Thoracic aorta (tissue), 2 donors: ENCODE measurements at places on chromosomes 13 and 19.

DNA sequence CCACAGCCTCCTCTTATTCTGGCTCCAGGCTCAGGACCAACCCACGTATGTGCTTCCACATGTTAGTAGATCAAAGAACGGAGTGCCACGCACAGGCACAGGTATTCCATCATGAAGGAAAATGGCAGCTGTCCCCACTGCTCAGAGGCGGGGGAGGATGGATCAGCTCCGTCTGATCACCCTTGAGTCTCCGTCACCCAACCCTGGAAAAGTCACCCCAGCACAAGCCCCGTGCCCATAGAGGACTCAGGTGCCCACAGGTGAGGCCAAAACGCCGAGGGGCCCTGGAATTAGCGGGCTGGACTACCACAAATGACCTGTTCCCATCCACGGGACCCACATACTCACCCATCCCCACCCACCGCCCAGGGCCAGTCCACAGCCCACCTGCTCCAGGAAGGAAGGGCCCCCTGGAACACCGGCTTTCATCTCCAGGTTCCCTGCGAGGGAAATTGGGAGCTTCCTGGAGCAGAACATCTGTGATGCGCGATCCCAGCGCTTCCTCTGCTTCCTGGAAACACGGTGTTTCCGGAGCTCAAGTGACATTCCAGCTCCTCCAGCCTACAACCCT is 120.5 kb upstream of the SPACA7 start:
- no peak for DNase-seq
- H3K36me3 ChIP-seq: no peaks in the 10 kb centered on the region
- H3K4me1 ChIP-seq: no peaks in the 10 kb centered on the region

DNA sequence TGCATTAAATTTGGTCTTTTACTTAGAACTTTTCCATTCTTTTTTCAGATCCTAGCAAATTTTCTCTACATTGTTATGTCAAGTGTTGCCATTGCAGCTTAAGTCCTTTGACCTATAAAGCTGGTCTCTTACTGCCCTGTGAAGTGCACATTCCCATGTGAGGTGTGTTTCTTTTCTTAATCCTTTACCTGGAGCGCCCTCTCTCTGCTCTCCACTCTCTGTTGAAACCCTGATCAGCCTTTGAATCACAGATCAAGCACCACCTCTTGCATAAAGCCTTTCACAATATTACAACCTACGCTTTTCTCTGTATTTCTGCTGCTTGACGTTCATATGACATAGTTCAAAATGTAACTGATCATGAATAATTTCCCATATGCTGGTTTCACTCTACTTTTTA is 84.8 kb downstream of the PCDH17 start:
- H3K4me1 ChIP-seq: no peaks in the 10 kb centered on the region
- no peaks in the 10 kb centered on the region for H3K27me3 ChIP-seq
- H3K27ac ChIP-seq: no peak overlapping the region

GRCh38 chr13:67230404-67231288 is 510 bp upstream of the PCDH9 start:
- no peaks in the 10 kb centered on the region for H3K27me3 ChIP-seq
- DNase-seq: peak; percentile 88
- H3K4me3 ChIP-seq: peak overlapping the region; percentile 92
- H3K4me1 ChIP-seq: peaks cover 30% of the 10 kb centered on the region

DNA sequence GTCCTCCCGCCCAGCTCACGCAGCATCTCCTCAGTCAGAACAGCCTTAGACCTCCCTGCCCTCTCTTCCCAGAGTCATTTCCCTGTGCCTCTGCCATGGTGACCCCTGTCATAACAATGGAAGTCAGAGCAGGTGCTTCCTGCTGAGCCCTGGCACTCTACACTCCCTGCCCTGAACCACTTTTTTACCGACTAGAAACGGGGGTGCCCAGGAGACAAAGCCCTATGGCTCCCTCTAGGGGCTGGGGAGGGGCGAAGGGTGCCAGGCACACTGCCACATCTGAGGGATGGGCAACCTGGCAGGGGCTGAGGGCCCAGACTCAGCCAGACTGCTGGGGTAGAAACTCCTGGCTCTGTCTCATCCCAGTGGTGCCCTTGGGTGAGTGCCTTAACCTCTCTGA is 16.4 kb downstream of the ZNF574 start:
- no peak for DNase-seq
- H3K36me3 ChIP-seq: no peaks in the 10 kb centered on the region
- no peak overlapping the region for H3K4me3 ChIP-seq
- no peaks in the 10 kb centered on the region for H3K27me3 ChIP-seq
- no peak overlapping the region for H3K27ac ChIP-seq
- peaks cover 17% of the 10 kb centered on the region for H3K4me1 ChIP-seq

GRCh38 chr19:8306235-8307054 is 1.7 kb downstream of the CD320 start:
- no peak overlapping the region for H3K27ac ChIP-seq
- H3K36me3 ChIP-seq: peaks cover 11% of the 10 kb centered on the region
- H3K4me3 ChIP-seq: no peak overlapping the region
- peaks cover 27% of the 10 kb centered on the region for H3K4me1 ChIP-seq
- no peak for DNase-seq
- no peaks in the 10 kb centered on the region for H3K27me3 ChIP-seq

DNA sequence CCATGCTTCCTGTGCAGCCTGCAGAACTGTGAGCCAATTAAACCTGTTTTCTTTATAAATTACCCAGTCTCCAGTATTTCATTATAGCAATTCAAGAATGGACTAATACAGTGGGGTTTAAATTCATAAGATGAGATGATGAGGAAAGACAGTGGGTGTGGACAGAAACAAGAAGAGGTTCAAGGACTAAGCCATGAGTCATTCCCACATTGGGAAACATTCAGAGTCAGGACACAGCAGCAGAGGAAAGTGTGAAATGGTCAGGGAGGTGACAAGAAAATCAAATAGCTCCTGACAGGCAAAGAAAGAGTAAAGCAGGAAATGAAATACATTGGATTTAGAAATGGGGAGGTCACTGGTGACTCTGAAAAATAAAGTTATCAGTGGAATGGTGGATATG is 9.1 kb downstream of the ZNF841 start:
- peaks cover 62% of the 10 kb centered on the region for H3K36me3 ChIP-seq
- H3K4me1 ChIP-seq: peaks cover 2% of the 10 kb centered on the region
- no peaks in the 10 kb centered on the region for H3K27me3 ChIP-seq
- DNase-seq: no peak
- H3K4me3 ChIP-seq: no peak overlapping the region

GRCh38 chr19:40798683-40799557 is at the start of gene EGLN2:
EGLN2 (plus strand) TSS chr19:40799191; CDS start chr19:40800573, 1,382 bp downstream.
- H3K4me3 ChIP-seq: peak within 1 kb of the TSS; percentile 91
- H3K4me1 ChIP-seq: peaks cover 49% of the 10 kb centered on the region
- H3K36me3 ChIP-seq: peaks cover 3% of the 10 kb centered on the region
- H3K27ac ChIP-seq: peak within 1 kb of the TSS; percentile 86
- no peaks in the 10 kb centered on the region for H3K27me3 ChIP-seq
- peak; percentile 100 for DNase-seq

GRCh38 chr19:32876236-32876918 is 6.8 kb upstream of the SLC7A9 start:
- H3K27ac ChIP-seq: no peak overlapping the region
- no peak overlapping the region for H3K4me3 ChIP-seq
- DNase-seq: no peak
- H3K4me1 ChIP-seq: no peaks in the 10 kb centered on the region

- peaks cover 23% of the 10 kb centered on the region for H3K4me1 ChIP-seq
- no peak for DNase-seq
- no peak overlapping the region for H3K4me3 ChIP-seq
- H3K27me3 ChIP-seq: no peaks in the 10 kb centered on the region
- H3K36me3 ChIP-seq: peaks cover 8% of the 10 kb centered on the region
- H3K27ac ChIP-seq: no peak overlapping the region
Measured at GRCh38 chr19:3188627-3189596, 3.2 kb downstream of the NCLN start.

- H3K4me1 ChIP-seq: no peaks in the 10 kb centered on the region
- H3K4me3 ChIP-seq: no peak overlapping the region
- no peak overlapping the region for H3K27ac ChIP-seq
- no peak for DNase-seq
Measured at GRCh38 chr13:31261241-31261640, 61.5 kb downstream of the B3GLCT start.

- H3K27me3 ChIP-seq: no peaks in the 10 kb centered on the region
- no peak for DNase-seq
- H3K27ac ChIP-seq: peak overlapping the region; percentile 80
- H3K36me3 ChIP-seq: no peaks in the 10 kb centered on the region
- peaks cover 34% of the 10 kb centered on the region for H3K4me1 ChIP-seq
Measured at GRCh38 chr13:23320926-23321534, 112.5 kb downstream of the SACS start.

DNA sequence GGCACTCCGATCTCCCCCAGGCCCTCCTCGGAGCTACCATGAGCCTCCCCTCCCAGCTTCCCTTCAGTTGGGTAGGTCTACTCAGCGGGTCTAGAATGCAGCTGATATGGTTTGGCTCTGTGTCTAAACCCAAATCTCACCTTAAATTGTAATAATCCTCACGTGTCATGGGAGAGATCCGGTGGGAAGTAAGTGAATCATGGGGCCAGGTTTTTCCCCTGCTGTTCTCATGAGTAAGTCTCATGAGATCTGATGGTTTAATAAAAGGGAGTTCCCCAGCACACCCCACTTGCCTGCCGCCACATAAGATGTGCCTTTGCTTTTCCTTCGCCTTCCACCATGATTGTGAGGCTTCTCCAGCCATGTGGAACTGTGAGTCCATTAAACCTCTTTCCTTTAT is 14.5 kb upstream of the DOCK9 start:
- H3K36me3 ChIP-seq: no peaks in the 10 kb centered on the region
- H3K27ac ChIP-seq: no peak overlapping the region
- DNase-seq: no peak
- no peaks in the 10 kb centered on the region for H3K27me3 ChIP-seq
- H3K4me1 ChIP-seq: no peaks in the 10 kb centered on the region
- H3K4me3 ChIP-seq: no peak overlapping the region

GRCh38 chr19:42424712-42425131 is 2.5 kb downstream of the LIPE start:
- no peak overlapping the region for H3K27ac ChIP-seq
- H3K27me3 ChIP-seq: no peaks in the 10 kb centered on the region
- no peak for DNase-seq

GRCh38 chr13:70424428-70424827 is 316.2 kb upstream of the KLHL1 start:
- DNase-seq: no peak
- H3K27me3 ChIP-seq: no peaks in the 10 kb centered on the region
- no peak overlapping the region for H3K4me3 ChIP-seq

DNA sequence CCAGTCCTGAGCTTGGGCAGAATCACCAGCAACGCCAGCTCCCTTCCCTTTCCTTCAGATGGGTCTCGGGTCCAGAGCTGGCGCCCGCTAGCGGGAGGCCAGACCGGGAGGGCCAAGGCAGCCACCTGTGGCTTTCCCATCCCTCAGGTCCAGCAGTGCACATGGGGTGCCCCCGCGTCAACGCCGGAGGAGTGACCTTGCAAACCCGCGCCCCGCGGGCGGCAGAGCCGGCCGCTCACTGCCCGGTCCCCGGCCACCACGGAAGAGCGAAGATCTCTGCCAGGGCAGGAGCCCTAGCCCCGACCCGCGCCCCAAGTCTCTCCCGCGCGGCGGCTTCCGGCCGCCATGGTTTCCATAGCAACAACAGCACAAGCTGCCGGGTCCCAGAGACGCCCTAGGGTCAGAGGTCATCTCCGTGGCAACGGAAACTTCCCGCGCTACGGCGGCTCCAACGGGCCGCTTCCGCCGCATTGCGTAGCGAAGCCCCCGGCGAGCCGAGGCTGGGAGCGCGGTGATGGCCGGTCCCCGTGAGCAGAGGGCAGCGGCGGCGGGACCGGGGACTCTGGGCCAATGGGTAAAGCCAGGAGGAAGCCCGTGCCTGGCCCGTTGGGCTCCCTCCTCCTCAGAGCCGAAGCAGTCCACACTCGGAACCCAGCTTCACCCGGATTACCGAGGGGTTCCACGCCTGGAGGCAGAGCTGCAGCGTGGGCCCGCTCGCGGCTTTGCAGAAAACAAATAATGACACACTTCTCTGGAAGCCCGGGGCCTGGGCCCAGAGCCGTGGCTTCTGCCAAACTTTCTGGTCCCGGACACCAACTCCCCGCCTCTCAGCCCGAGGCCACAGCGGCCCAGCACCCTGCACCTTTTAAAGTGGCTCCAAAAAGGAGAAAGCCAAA is 7.4 kb downstream of the FGF14 start:
- no peaks in the 10 kb centered on the region for H3K36me3 ChIP-seq
- H3K4me1 ChIP-seq: peaks cover 3% of the 10 kb centered on the region
- DNase-seq: peak; percentile 66
- H3K27me3 ChIP-seq: no peaks in the 10 kb centered on the region

- no peaks in the 10 kb centered on the region for H3K36me3 ChIP-seq
- no peak for DNase-seq
- H3K4me1 ChIP-seq: no peaks in the 10 kb centered on the region
Measured at GRCh38 chr19:292951-293350, 1.7 kb upstream of the PLPP2 start.

DNA sequence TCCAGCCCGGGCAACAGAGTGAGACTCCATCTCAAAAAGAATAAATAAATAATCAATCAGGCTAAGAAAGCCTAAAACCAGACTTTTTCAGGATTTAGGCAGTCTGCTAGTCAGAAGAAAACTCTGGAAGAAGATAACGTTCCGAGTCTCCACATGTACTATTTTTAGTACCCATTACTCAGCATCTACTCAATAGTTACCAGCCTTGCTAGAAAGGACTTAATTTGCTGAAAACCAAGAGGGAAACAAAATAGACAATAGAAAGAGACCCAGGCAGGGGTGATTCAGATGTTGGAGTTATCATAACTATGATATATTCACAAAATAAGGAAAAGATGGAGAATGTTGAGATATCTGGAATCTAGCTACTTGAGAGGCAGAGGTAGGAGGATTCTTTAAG is 3.6 kb upstream of the LIN7B start:
- no peaks in the 10 kb centered on the region for H3K27me3 ChIP-seq
- H3K27ac ChIP-seq: peak overlapping the region; percentile 36
- H3K4me3 ChIP-seq: no peak overlapping the region
- H3K36me3 ChIP-seq: peaks cover 26% of the 10 kb centered on the region

DNA sequence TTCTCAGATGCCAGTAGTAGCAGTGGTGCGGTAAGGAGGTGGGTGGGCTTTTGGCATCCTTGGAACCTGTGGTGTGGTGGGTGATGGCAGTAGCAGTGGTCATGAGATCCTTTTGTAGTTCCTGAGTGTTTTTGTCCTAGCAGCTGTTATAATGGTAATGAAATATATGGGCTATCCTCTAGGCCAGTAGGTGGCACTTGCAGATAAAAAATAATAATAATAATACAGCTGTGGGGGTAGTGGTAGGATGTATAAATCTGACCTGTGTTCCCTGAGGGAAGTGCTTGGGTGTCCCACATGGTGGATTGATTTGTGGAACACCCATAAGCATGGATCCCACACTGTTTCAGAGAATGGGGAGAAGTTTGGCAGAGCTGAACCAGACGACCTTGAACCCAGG is 334.0 kb downstream of the SLITRK5 start:
- no peak overlapping the region for H3K4me3 ChIP-seq
- no peaks in the 10 kb centered on the region for H3K36me3 ChIP-seq
- DNase-seq: no peak
- H3K27ac ChIP-seq: no peak overlapping the region
